ENCODE measurements at places on chromosomes 16 and 17.

GRCh38 chr17:4898351-4898750, 985 bp upstream of the C17orf107 start:
- DNase-seq, result no peak

- DNase-seq, result no peak
Observed at GRCh38 chr17:45751466-45751865, 32.7 kb upstream of the CRHR1 start.

GRCh38 chr16:85981826-85982562, 83.0 kb downstream of the IRF8 start:
- no peak for DNase-seq

GRCh38 chr17:78133971-78134898, 3.7 kb downstream of the TMC8 start:
- DNase-seq, result peak; percentile 15

- DNase-seq, result no peak
Observed at GRCh38 chr16:51816929-51817328, 665.9 kb upstream of the SALL1 start.

DNA sequence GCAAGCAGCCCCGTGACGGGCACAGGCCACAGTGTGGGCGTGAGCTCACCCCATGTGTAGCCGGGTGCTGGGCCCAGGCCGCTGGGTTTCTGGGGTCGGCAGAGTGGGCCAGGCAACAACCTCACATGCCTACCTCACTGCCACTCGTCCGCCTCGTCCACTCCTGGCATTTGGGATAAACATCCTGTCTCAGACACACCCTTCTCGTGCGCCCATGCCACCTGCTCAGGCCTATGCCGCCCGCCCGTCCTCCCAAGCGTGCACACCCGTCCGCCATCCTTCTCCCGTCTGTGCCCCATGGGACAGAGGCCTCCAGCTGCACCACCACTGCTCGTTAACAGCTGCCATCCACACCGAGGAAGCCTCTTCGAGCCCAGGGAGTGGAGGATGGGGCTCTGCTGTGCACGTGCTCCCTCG, 64.3 kb downstream of the KLHDC4 start:
- no peak for DNase-seq

GRCh38 chr17:76481071-76481655, 13.8 kb downstream of the AANAT start:
- DNase-seq, result no peak

DNA sequence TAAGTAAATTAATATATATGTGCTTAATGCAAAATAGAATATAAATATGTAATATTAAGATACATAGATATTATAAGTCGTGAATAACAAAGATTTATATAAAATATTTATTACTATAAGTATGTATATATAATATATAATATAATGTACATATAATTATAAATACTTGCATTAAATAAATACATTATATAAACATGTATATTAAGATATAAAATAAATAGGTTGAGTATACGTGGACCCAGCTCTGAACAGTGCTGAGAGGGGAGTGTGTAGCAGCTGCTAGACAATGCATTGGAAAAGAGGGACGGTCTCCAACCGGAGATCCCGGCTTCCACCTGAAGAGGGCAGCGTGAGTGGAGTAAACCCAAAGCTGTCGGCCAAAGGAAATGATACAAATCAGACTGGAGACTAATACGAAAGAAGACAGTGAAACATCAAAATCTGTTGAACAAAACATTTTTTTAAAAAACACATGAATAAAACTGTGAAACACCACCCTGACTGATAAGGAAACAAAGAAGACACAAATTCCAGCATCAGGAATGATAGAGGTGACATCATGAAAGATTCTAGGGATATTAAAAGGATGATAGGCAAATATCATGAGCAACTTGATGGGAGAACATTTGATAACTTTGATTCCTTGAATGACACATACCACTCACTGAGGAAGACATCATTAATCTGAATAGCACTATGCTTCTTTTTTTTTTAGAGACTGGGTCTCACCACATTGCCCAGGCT, 125.4 kb upstream of the CHMP6 start:
- peak; percentile 62 for DNase-seq

- DNase-seq, result no peak
Observed at GRCh38 chr16:86117756-86118155, 218.8 kb downstream of the IRF8 start.

DNA sequence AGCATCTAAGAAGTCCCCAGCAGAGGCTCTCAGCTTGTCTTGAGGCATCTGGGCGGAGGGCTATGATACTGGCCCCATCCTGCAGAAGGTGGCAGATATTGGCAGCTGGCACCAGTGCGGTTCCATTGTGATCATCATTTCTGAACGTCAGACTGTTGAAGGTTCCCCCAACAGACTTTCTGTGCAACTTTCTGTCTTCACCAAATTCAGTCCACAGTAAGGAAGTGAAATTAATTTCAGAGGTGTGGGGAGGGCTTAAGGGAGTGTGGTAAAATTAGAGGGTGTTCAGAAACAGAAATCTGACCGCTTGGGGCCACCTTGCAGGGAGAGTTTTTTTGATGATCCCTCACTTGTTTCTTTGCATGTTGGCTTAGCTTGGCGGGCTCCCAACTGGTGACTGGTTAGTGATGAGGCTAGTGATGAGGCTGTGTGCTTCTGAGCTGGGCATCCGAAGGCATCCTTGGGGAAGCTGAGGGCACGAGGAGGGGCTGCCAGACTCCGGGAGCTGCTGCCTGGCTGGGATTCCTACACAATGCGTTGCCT, at the start of gene CIITA:
TSS of gene CIITA (plus strand) at position 404 of the 543 bp plus-strand sequence. CDS start at position 533, 129 bp downstream.
- peak; percentile 97 for DNase-seq

DNA sequence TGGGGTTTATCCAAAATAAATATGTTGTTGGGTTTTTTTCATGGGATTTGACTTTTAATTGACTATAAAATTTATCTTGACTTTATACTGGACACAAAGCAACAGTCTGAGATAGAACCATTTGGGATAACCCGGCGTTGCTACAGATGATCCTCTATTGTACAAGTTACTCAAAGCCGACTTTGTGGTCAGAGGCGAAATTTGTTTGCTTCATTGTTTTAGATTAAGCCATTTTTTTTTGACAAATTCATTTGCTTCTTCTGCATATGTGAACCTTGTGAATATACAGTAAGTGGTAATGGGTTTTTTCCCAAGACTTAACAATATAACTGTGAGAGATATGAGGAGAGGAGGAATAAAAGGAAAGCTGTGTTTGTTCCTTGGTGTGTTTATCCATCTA, 11.8 kb downstream of the MYO1D start:
- no peak for DNase-seq

- no peak for DNase-seq
Observed at GRCh38 chr16:14333361-14333760, 262.2 kb downstream of the MRTFB start.

DNA sequence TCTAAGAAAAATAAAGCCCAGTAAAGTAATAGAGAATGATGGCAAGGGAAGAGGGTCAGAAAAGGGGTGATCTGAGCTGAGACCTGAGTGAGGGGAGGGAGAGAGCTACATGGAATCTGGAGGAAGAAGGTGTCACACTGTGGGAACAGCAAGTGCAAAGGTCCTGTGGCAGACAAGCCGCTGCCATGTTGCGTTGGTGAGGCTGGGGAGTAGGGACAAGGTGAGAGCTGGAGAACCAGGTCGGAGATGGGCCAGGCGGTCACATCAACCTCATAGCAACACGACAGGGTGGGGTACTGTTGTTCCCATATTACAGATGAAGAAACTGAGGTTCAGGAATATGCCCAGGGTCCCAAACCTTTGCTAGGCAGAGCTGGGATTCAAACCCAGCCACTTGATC, 16.6 kb upstream of the CALB2 start:
- no peak for DNase-seq

DNA sequence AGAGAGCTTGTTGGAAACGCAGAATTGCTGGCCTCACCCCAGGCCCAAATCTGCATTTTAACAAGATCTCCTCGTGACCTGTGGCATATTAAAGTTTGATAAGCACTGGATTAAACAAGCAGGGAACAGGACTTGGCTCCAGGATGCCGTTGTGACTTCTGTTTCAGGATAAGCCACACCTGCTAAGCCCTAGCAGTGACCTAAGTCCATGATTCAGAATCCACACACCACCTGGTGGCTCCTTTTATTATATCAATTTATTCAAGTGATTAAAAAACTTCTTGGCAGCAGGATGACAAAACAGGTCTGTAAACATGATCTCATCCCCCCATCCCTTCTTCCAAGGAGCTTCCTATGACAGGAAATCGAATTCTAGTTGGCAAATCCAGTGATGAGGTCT, 9.1 kb downstream of the NAGPA start:
- no peak for DNase-seq

GRCh38 chr17:82899941-82900340, 60.1 kb upstream of the ZNF750 start:
- no peak for DNase-seq

DNA sequence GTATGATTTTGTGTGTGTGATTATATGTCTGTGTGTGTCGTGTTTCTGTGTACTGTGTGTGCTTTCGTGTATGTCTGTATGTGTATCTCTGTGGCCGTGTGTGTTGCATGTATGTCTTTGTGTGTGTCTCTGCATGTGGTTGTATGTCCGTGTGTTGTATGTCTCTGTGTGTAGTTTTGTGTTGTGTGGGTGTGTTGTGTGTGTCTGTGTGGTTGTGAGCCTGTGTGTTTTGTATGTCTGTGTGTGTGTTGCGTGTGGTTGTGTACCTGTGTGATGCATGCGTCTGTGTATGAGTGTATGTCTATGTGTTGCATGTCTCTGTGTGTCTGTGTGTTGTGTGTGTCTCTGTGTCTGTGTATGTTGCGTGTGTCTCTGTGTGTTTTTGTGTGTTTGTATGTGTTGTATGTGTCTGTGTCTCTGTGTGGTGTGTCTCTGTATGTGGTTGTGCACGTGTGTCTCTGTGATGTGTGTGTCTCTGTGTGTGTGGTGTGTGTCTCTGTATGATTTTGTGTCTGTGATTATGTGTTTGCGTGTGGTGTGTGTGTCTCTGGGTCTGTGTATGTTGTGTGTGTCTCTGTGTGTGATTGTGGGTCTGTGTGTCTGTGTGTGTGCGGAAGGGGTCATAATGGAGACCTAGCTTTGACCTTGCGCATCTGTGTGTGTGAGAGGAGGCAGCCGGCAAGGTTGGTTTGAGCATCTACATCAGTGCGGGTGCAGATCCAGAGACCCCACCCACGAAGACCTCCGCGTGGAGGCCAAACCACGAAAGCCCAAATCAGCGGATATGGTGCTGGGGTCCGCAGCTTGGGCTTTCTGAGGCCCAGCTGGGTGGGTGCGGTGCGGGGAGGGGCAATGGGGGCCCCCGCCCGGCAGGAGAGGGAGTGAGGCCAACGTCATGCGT, 212.6 kb upstream of the GSE1 start:
- no peak for DNase-seq

GRCh38 chr16:65054457-65054856, 67.4 kb downstream of the CDH11 start:
- DNase-seq, result no peak

GRCh38 chr17:6244253-6244652, 174.1 kb downstream of the WSCD1 start:
- DNase-seq, result no peak

DNA sequence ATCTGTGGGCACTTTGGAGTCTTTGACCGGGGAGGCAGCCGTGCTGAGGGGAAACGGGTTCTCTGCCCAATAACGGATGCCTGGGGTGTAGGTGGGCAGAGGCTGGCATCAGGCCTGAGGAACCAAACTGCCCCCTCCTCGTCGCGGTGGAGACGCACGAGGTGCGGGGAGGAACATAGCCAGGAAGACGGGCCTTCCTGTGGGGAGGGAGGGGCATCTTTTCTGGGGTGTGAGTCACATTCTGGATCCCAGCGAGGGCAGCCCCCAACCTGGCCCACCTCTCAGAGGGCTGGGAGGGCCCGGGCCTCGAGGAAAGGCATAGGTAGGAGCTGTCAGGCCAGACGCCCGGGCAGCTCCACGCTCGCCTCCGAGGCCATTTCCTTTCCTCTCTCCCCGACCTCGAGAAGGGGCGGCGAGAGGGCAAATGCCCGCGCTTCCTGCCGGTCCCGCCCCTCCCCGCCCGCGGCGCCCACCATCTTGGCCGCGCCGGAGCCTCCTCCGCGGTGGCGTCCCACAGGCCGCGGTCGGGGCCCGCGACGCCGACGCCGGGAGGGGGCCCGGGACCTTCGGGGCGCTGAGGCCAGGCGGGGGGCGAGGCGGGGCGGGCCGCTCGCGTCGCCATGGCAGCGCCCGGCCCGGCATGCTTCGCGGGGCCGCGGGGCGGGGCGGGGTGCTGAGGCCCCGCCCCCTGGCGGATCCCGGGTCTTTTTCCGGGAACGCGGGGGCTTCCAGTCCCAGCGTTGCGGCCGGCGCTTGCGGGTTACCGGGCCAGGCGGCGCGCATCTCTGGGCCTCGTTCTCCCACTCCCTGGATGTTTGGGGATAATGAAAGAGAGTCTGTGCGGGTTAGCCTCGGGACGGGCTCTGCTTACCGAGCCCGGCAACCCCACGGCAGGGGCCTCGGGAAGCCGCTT, 13.2 kb downstream of the RAI1 start:
- peak; percentile 74 for DNase-seq

- DNase-seq, result no peak
Observed at GRCh38 chr16:35188288-35189155, 1729.1 kb downstream of the TP53TG3F start.

DNA sequence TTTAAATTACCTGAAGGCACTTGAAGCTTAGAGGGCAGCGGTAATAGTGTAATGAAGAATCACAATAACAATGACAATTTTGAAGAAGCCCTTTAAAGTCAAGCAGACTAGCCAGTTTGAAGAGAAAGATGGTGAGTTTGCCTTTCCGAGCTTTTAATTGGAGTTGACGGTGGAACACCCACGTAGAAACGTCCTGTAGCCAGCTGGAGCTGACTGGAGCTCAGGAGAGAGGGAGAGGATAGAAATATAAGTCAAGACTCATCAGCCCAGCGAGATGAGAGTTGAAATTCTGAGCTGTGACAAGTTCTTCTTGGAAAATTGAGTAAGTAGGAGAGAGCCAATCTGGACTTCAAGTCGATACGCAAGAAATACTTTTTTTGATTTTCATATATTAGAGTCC, 91.7 kb upstream of the CACNG3 start:
- no peak for DNase-seq

- DNase-seq, result no peak
Observed at GRCh38 chr16:85901773-85902365, 2.9 kb downstream of the IRF8 start.

All from bone marrow (tissue), 2 donors.